ENCODE measurements at places on chromosomes 3 and 15.

DNA sequence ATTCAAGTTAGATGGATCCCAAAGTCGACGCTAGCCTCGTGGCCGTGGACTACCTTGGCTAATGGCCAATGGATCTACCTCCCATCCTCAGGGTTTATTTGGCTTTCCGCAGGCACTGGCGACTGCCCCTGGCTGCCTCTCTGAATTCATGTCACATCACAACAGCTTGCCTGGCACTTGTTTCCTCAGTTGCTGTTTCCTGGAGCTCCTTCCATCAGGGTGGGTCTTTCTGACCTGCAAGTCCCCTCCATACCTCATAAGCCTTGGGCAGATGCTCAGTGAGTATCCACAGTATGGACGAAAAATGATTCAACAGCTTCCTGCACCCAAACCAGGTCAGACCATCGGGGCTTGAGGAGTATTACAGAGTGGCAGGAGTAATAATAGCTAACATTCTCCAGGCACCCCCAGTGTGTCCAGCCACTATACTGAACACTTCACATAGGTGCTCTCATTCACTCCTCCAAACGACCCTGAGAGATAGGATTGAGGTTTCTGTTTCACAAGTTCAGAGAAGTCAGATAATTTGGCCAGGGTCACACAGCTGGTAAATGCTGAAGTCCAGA is 311.5 kb downstream of the TLE3 start:
- DNase-seq = no peak

GRCh38 chr15:60569596-60569995 is 90.7 kb upstream of the ICE2 start:
- DNase-seq = no peak

DNA sequence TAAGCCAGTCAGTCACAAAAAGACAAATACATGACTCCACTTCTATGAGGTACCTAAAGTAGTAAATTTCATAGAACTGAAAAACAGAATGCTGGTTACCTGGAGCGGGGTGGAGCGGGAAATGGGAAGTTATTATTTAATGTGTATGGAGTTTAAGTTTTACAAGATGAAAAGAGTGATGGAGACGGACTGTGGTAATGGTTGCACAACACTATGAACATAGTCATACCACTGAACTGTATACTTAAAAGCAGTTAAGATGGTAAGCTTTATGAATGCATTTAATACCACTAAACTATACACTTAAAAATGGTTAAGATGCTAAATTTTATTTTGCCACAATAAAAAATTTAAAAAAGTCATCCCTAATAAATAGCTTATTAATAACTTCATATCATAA is 23.2 kb downstream of the SFMBT1 start:
- no peak for DNase-seq

GRCh38 chr3:11172096-11172690 is 17.9 kb downstream of the HRH1 start:
- DNase-seq = no peak

- DNase-seq = no peak
Measured at GRCh38 chr3:109241459-109242186, 74.7 kb downstream of the DPPA2 start.

DNA sequence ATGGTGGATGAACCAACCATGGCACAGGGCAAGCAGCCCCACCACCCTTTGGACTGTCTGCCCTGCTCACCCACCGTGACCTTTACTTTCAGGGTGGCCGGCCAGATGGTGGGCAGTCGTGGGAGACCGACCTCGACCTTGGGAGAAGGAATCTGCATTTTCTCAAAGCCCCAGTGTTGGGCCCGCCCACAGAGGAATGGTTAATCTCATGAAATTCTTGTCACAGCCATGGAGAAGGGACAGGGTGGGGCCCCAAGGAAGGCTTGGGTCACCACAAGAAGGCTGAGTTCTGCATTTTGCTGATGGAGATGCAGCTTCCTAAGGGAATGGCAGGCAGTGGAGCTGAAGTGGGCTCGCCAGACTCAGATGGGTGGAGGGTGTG is 2.9 kb downstream of the PLXND1 start:
- no peak for DNase-seq

GRCh38 chr15:76217029-76217881 is 94.0 kb downstream of the ETFA start:
- no peak for DNase-seq

- DNase-seq = no peak
Measured at GRCh38 chr15:31974855-31975829, 55.2 kb upstream of the CHRNA7 start.

- DNase-seq = no peak
Measured at GRCh38 chr3:52286777-52287110, 884 bp upstream of the GLYCTK start.

- peak; percentile 0 for DNase-seq
Measured at GRCh38 chr3:132210476-132211346, 106.5 kb upstream of the ACP3 start.

- no peak for DNase-seq
Measured at GRCh38 chr3:13269711-13270378, 150.3 kb downstream of the NUP210 start.

DNA sequence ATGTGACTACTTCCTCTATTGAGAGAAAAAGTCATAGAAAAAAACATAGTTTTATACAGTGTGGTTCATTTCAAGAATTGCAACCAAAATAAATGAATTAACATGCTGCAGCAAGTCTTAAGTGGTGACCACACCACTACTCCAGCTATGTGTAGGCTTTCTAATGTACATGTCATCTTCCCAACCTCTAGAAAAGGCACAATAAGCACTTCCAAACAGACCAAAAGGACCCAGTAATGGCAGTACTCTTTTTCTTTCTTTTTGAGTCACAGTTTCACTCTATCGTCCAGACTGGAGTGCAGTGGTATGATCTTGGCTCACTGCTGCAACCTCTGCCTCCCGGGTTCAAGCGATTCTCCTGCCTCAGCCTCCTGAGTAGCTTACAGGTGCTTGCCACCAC is 219.3 kb upstream of the KBTBD8 start:
- no peak for DNase-seq

GRCh38 chr3:132654721-132655120 is 4.9 kb downstream of the ACAD11 start:
- DNase-seq = no peak

- DNase-seq = no peak
Measured at GRCh38 chr3:15711281-15711680, 86.5 kb downstream of the ANKRD28 start.

DNA sequence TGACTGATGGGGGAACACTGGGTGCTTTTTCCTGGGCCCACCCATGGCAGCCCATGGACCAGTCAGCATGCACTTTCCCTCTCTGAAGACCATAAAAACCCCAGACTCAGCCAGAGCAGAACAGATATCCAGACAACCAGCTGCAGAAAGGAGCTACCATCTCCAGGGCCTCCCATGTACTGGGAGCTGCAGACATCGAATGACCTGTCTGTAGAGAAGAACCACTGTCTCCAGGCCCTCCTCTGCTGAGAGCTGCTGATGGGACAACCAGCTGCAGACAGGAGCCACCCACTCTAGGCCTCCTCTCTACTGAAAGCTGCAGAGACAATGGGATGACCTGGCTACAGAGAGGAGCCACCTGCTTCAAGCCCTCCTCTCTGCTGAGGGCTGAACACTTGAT is 66.6 kb downstream of the PROS1 start:
- DNase-seq = no peak

- no peak for DNase-seq
Measured at GRCh38 chr3:48789665-48790064, 58.0 kb downstream of the PRKAR2A start.

GRCh38 chr3:43964640-43965039 is 273.9 kb downstream of the ABHD5 start:
- no peak for DNase-seq

DNA sequence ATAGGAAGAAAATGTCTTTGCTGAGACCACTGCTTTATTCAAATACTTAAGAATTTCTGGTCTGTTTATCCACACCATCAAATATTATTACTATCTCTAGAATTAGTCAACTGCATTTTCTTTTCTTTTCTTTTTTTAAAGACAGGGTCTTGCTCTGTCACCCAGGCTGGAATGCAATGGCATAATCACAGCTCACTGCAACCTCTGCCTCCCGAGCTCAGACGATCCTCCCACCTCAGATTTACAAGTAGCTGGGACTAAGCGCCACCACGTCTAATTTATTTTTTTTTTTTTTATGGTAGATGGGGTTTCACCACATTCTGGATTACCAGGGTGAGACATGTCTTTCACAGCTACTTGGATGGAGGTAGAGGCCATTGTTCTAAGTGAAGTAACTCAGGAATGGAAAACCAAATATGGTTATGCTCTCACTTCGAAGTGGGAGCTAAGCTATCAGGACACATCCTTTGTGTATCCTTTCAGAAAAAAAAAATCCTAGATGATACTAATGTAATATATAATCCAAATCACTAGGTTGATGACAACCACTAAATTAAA is 52.8 kb downstream of the STAG1 start:
- no peak for DNase-seq

- peak; percentile 75 for DNase-seq
Measured at GRCh38 chr15:38688761-38689160, 124.1 kb upstream of the RASGRP1 start.

DNA sequence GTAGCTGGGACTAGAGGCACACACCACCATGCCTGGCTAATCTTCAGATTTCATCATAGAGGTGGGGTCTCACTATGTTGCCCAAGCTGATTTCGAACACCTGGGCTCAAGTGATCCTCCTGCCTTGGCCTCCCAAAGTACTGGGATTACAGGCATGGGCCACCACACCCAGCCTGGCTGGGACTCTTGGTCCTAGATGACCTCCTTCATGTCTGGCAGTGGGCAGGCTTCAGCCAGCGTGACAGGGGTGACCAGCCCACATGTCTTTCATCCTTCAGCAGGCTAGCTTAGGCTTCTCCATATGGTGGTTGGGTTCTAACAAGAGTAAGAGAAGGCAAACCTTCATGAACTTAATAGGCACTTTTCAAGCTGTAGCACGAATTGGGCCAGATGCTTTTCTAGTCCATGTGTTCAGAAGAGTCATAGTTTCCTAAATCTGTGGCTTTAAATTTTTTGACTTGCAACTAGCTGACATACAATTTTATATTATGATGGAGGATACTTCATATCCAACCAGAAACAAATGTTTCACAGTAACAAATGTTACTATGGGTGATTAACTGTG is 7.6 kb downstream of the GPD1L start:
- DNase-seq = no peak

DNA sequence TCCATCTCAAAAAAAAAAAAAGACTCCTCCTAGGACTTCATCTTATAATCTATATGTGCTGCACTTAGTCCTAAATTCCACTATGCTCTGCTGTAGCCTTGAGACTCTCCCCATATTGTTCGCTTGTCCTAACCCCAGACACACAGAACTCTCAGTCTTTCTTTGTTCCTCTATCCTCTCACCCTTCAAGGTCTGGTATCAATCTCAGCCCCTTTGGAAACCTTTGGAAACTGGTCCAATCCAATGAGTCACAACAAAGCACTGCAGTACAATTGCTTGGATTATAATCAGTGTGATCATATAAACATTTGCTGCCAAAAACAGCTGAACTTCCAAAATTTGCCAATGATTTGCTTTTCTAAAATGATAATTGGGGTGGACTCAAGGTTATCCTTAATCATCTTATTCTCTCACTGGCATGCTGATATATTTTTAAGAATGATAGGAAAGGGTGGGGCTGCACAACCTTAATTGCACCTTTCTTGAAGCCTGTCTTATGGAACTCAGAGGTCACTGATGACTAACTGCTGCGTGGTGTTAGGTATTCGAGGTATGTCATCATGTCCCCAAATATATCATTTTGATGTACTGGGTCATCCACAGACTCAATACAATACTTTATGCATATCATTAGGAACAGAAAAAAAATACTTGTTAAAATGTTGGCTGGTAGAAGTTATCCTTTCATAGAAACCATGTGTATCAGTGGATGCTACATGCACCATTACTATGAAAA is 756.7 kb downstream of the NR2F2 start:
- DNase-seq = no peak

DNA sequence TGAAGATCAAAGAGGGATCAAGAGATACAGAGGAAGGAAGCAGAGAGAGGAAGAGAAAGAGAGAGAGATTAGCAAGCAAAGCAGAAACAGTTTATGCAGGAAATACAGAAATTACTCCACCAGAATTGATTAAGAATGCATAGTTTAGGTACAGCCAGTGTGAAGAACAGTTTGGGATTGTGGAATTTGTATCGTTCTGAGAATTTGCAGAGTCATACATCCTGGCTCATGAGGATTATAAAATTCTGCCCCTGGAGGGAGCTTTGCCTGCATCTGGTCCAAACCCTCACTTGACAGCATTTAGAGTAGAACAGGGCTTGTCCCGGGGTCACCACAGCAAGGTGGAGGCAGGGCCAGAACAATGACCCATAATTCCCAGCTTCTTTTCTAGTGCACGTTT is 44.1 kb downstream of the MASP1 start:
- no peak for DNase-seq

- no peak for DNase-seq
Measured at GRCh38 chr3:150083655-150084042, 113.0 kb upstream of the PFN2 start.

All from stimulated activated CD8-positive, alpha-beta memory T cell treated with anti-CD3 and anti-CD28 coated beads, Interleukin-15, amount 100 ng/mL, for 48 hours (primary cell).